AML-193 (cell line): ENCODE measurements at places on chromosomes 6 and 20.

- DNase-seq, result no peak
Measured at GRCh38 chr20:8155229-8155628, 23.2 kb downstream of the PLCB1 start.

- DNase-seq, result no peak
Measured at GRCh38 chr6:64050590-64050989, 415.0 kb downstream of the PHF3 start.

DNA sequence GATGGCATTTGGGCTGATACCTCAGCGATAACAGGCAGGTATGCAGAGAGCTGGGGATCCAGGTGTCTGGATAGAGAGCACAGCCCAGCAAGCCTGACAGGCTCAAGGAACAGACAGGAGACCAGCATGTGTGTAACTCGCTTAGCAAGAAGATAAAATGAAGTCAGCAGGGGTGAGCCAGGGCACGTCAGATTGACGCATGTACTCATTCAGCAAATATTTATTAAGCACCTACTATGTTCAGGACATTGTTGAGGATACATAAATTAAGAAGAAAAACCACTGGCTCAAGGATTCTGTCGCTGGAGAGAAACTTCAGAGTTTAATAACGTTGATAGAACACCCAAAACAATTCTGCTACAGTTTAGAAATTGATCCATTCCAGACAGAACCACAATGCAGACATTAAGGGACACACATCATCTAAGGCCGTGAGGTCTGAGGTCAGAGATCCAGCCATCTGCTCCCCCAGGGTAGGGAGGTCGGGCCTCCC, 1.0 kb upstream of the DUSP22 start:
- DNase-seq, result no peak

- no peak for DNase-seq
Measured at GRCh38 chr6:44549516-44549915, 162.0 kb downstream of the CDC5L start.

GRCh38 chr6:150332939-150333584, 35.8 kb upstream of the IYD start:
- no peak for DNase-seq

- DNase-seq, result no peak
Measured at GRCh38 chr6:73719046-73719445, 23.0 kb downstream of the CD109 start.

DNA sequence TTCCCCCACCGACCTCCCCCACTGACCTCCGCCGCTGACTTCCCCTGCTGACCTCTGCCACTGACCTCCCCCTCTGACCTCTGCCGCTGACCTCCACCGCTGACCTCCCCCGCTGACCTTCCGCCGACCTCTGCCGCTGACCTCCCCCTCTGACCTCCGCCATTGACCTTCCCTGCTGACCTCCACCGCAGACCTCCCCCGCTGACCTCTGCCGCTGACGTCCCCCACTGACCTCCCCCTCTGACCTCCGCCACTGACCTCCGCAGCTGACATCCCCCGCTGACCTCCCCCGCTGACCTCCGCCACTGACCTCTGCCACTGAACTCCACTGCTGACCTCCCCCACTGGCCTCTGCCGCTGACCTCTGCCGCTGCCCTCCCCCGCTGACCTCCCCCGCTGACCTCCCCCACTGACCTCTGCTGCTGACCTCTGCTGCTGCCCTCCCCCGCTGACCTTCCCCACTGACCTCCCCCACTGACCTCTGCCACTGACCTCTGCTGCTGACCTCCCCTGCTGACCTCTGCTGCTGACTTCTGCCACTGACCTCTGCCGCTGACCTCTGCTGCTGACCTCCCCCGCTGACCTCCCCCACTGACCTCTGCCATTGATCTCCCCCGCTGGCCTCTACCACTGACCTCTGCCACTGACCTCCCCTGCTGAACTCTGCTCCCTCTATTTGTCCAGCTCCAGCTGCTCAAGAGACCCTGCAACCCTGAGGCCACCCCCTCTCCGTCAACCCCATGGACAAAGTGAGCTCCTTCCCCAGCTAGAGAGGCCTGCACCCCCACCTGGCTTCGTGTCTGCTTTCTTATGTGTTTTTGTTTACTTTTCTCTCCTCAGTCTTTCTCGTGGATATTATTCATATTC, 91.4 kb upstream of the AFDN start:
- DNase-seq, result no peak

DNA sequence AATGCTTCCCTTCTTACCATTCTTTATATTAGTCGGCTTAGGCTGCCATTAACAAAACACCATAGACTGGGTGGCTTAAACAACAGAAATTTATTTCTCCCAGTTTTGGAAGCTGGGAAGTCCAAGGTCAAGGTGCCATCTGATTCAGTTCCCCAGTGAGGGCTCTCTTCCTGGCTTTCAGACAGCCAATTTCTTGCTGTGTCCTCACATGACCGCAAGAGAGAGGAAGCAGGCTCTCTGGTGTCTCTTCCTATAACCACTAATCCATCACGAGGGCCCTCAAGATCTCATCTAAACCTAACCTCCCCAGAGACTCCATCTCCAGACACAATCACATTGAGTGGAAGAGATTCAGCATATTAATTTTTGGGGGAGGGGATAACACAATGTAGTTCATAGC, 193.0 kb upstream of the SGK1 start:
- DNase-seq, result peak; percentile 37

DNA sequence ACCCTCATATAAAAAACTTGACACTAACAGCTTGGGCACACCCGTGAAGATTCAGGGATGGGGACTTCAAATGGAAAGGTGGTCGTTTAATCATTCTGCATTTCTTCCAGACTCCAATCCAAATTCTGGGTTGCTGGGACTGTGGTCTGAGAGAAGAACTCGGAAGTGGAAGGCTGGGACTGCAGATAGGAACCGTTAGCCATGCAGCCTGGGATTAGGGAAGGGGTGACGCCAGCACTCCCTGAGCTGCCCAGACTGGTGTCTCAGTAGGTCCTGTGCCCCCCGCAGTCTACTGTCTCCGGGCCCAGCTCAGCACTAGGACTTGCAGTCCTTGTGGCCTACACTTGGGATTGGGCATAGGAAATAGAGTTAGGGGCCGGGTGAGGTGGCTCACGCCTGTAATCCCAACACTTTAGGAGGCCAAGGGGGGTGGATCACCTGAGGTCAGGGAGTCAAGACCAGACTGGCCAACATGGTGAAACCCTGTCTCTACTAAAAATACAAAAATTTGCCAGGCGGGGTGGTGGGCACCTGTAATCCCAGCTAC, 511 bp upstream of the CLIC1 start:
- no peak for DNase-seq

DNA sequence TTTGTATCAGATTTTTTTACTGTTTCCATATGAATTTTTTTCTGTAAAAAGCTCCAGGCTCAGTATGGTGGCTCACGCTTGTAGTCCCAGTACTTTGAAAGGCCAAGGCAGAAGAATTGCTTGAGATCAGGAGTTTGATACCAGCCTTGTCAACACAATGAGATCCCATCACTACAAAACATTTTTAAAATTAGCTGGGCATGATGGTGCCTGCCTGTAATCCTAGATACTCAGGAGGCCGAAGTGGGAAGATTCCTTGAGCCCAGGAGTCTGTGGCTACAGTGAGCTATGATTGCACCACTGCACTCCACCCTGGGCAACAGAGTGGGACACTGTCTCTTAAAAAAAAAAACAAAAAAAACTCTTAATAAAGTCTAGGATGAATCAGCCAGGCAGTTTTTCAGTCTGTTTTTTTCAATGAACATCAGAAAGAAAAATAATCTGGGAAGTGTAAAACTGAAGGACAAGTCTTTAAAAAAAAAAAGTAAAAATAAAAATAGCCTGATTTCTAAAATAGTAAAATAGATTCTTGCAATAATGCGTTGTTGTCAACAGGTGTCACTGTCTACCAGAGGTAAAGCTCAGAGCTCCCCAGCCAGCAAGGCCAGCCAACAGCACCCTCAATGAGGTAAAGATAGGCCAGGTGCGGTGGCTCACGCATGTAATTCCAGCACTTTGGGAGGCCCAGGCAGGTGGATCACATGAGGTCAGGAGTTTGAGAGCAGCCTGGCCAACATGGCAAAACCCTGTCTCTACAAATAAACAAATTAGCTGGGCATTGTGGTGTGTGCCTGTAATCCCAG, 9.3 kb upstream of the ATG5 start:
- DNase-seq, result peak; percentile 76

DNA sequence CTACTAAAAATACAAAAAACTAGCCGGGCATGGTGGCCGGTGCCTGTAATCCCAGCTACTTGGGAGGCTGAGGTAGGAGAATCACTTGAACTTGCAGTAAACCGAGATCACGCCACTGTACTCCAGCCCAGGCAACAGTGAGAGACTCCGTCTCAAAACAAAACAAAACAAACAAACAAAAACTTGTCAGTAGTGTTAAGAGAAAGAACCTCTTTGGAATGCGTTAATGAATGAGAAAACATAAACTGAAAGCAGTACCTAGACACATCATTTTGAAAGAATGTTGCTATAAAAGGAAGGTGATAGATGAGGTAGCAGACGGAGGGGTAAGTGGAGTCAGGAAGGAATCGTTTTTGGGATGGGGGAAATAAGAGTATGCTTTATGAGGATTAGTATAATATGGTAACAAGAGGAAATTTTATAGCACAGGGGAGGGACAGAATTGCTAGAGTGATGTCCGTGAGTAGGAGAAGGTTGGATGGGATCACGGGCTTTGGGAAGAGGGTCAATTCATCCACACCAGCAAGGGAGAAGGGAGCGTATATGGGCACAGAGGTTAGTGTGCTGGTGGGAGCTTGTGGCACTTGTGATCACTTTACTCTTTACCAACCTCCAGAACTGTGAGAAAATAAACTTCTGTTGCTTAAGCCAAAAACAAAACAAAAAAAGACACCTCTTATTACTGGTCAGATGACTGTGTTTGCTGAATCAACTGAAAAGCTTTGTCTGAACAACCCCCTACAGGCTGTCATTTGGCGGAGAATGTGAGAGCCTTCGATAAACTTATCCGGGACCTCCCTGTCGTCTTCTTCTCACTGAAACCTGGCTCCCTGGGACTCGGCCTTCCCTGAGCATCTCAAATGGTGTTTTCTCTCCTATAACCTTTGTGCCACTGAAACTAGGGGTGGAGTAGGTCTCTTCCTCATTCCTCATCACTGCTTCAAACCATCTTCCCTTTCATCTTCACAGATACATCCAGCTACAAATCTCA, 48.9 kb upstream of the TFAP2A start:
- DNase-seq, result no peak

- DNase-seq, result no peak
Measured at GRCh38 chr6:155645325-155645724, 189.7 kb upstream of the NOX3 start.

- no peak for DNase-seq
Measured at GRCh38 chr20:47389867-47390347, 33.4 kb upstream of the ZMYND8 start.

DNA sequence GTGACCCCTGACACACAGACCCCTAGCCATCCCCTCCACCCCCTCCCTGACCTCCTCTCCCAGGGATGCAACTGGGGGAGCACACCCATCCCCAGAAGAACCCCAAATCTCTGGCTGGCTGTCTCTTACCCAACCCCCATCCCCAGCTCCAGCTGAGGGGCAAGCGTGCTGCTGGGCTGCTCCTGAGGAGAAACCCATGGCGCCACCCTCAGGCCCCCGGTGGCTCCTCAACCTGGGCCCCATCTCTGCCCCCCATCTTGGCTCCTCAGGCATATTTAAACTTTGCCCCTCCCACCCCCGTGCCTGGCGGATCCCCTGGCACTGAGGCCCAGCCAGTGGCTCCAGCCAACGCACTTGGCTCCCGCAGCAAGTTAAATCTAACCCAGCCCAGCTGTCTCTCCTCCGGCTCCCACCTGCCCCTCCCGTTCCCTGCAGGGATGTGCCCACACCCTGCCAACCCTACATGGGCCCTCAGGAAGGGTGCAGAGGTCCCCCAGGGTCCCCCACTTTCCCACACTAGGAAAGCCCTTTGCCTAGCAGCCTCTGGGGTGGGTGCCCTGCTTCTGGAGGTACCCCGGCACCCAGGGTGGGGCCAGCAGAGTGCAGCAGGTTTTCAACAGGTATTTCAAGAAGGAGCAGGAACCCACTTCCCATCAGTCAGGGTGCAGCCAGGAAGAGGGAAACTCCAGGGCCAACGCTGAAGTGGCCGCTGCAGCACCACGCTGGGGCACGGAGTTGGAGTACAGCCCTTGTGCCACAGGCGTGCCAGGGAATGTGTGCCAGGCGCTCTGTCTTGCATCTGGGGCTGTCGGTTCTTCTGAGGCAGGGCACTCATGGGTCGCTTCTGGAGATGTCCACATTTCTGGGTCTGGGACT, 5.3 kb upstream of the OSBPL2 start:
- no peak for DNase-seq

DNA sequence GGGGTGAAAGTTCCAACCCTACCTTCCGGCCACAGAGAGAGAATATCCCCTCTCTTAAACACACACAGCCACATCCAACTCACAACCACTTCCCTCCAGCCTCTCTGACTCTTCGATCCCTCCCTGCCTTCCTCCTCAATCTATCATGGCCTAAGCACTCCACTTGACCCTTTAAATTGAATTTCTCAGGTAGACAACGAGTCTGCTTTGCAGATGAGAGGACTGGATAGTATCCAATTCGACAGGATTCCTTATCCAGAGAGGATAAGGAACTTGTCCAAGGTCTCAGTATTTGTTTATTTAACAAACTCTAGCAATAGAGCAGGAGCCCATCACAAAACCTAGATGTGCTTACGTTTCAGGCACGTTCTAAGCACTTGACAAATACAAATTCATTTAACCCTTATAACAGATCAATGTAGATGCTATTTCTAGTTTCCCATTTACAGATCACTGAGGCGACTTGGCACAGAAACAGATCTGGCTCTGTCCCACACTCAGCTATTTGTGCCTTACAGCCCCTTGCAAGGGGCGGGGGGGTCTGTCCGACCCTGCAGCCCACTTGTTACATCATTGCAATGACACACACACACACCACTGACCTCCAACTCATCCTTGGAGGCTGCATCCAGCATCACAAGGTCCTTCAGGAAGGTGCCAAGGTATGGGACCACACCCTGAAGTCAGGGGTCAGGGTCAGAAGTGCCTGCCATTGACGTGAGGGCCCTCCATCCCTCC, 4.5 kb downstream of the RGL2 start:
- DNase-seq, result no peak

- DNase-seq, result peak; percentile 94
Measured at GRCh38 chr6:116217069-116217468, 36.8 kb downstream of the TSPYL4 start.
